ENCODE measurements at places on chromosomes 6 and 20.
A peak's percentile ranks its signal among the peaks of the same experiment; 100 is the strongest.

DNA sequence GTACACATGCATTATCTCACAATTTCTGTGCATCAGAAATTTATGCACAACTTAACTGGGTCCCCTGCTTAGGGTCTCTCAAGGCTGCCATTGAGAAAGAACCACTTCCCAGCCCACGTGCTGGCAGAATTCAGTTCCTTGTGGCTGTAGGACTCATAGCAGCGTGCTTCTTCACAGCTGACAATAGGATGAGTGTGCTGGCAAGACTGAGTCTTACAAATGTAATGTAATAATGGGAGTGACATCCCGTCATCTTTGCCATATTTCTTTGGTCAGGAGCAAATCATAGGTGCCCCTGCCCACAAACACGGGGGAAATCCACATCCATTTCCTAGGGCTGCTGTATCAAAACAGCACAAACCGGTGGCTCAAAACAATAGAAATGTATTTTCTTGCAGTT lies 77.4 kb downstream of the FIG4 start:
- peak; percentile 69 for DNase-seq

GRCh38 chr20:50957276-50957675 lies 1.1 kb downstream of the DPM1 start:
- peak; percentile 66 for DNase-seq

DNA sequence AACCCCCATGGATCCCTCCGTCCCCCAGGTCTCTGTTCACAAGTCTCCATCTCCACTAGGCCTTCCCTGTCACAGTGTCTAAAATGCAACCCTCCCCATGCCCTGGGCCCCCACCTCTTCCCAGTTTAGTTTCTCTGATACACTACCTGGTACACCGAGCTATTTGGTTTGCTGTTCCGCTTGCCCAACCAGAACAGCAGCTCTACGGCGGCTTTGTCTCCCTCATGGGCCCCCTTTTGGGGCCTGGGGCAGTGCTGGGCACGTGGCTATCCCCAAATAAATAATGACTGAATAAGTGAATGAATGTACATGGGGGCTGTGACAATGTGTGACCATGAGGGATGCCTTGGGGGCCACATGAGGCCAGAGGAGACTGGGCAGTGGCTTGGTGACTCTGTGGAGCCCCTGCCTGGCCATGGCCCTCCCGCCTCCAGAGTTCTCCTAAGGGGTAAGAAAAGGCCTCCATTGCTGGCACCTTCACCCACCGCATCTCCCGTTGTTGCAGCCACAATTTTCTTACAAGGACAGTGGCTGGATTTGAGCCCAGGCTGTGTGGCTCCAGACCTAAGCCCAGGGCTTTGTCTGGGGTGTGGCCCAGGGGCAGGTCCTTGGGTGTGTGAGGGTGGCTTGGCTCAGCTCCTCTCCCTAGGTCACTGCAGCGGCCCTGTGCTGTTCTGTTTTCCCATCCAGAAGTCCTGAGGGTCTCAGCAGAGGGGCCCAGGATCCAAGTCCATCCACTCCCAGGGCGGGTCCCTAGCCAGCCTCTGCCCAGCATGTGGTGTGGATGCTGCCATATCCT lies 408.5 kb upstream of the SULF2 start:
- DNase-seq: no peak

DNA sequence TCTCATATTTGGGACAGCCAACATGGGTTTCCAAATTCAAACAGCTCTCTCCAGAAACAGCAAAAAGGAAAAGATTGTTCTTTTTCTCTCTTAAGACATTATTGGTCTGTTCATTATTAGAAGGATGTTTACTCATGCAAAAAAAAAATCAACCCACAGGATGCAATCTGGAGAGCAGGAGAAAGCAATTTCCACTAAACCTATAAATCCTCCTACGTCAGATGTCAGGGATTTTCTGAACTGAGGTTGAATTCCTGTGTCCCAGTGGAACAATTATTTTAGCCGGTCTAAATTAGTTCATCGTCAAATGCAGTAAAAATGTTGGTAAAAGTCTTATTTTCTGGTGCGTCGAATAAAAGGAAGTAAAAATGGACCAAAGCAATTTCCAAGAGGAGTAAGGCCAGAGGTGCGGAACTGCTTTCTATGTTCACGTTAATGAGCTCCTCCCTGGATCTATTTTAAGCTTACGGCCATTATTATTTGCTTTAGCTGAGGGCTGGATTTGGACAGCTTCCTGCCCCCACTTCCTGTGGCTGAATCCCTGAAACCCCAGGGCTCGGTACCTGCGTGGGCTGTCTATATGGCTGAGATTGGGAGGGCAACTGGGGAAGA lies at the start of gene GABRR1:
TSS of gene GABRR1 (minus strand) at position 60 of the 612 bp plus-strand sequence. CDS start at position 24, 36 bp downstream.
- DNase-seq: no peak

DNA sequence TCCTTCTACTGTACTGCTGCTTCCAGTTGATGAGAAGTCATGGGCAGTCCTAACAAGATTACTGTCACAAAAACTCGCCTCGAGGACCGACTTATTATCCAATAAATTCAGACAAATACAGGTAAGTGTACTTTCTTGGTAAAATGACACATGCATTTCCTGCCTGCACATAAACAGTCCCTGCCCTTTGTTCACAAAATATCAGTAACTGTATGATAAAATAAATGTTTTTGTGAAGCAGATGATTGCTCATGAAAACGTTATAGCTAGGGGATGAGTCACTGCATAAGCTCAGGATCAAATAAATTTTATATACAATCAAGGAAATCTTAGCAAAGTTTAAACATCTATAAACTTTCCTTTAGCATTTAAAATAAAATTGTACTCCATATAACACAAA lies 164.5 kb upstream of the RIPOR2 start:
- no peak for DNase-seq

DNA sequence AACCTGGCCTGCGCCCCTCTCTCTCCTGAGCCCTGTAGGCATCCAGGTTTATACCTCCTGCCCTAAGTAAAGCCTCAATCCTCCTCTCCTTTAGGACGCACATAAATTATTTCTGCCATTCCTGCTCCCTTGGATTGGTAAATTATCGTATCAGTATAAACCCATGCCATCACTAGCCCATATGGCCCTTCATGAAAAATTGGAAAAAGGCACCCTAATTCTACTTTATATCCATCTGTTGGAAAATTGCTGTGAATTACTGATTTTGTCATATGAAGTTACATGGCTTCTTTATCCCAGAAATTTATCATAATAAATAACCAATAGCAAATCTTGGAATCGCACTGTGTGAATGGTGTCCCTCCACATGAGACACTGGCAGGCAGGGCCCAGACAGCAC lies 395.2 kb downstream of the PRKN start:
- no peak for DNase-seq

DNA sequence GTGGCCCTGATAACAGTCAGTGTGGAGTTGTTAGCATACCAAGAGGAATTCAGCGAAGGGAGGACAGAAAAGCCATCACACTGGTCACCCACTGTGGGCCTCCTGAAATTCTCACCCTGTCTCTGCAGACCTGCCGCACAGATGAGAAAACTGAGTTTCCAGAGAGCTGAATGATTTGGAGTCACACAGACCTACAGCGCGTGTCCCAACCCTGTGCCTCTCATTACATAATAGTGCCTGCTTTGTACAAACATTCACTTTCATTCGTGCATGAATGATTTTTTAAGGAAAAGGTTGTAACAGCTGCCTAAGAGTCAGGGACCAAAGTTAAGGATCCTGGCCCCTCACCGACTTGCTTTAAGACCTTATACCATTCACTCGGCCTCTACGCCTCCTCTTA lies 62.7 kb downstream of the THBS2 start:
- no peak for DNase-seq

DNA sequence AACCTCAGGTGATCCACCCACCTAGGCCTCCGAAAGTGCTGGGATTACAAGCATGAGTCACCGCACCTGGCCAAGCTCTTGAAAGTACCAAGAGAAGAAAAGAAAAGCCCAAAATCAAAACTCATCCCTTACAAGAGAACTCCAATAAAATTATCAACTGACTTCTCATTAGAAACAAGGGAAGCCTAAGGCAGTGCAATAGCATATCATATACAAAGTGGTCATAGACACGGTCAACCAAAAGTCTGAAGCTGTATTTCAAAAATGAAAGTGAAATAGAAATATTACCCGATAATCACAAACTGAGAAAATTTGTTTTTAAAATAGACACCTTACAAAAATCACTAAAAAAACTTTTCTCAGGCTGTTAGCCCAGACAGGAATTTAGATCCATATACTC lies 1321.1 kb upstream of the GJE1 start:
- no peak for DNase-seq

All from AG10803 (cell line).